ENCODE measurements at places on chromosomes 12 and 14.

GRCh38 chr12:95820096-95820703 is 29.6 kb upstream of the NTN4 start:
- H3K4me1 ChIP-seq = no peaks in the 10 kb centered on the region
- no peaks in the 10 kb centered on the region for H3K36me3 ChIP-seq
- H3K27me3 ChIP-seq = peaks cover 7% of the 10 kb centered on the region

- no peaks in the 10 kb centered on the region for H3K4me1 ChIP-seq
- no peak overlapping the region for H3K27ac ChIP-seq
- peaks cover 3% of the 10 kb centered on the region for H3K36me3 ChIP-seq
- no peaks in the 10 kb centered on the region for H3K27me3 ChIP-seq
Measured at GRCh38 chr12:57813971-57814772, 4.4 kb downstream of the AVIL start.

DNA sequence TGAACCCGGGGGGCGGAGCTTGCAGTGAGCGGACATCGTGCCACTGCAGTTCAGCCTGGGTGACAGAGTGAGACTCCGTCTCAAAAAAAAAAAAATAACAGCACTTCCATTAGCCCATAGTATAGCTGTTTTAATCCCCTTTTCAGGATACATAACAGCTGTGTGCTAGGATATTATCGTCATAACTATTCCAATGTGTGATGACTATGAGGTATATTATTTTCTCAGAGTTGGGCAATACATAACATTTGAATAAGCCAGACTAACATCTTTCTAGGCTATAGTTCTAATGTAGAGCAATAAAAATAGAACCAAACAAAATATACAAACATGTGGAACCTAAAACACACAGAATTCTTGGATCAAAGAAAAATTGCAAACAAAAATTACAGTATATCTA is 57.1 kb downstream of the MARK3 start:
- no peaks in the 10 kb centered on the region for H3K4me1 ChIP-seq
- H3K36me3 ChIP-seq = no peaks in the 10 kb centered on the region
- no peaks in the 10 kb centered on the region for H3K27me3 ChIP-seq

GRCh38 chr12:55698965-55699364 is 8.7 kb downstream of the ITGA7 start:
- H3K4me3 ChIP-seq = no peak overlapping the region
- H3K27ac ChIP-seq = no peak overlapping the region
- no peaks in the 10 kb centered on the region for H3K36me3 ChIP-seq
- no peaks in the 10 kb centered on the region for H3K27me3 ChIP-seq
- DNase-seq = no peak

DNA sequence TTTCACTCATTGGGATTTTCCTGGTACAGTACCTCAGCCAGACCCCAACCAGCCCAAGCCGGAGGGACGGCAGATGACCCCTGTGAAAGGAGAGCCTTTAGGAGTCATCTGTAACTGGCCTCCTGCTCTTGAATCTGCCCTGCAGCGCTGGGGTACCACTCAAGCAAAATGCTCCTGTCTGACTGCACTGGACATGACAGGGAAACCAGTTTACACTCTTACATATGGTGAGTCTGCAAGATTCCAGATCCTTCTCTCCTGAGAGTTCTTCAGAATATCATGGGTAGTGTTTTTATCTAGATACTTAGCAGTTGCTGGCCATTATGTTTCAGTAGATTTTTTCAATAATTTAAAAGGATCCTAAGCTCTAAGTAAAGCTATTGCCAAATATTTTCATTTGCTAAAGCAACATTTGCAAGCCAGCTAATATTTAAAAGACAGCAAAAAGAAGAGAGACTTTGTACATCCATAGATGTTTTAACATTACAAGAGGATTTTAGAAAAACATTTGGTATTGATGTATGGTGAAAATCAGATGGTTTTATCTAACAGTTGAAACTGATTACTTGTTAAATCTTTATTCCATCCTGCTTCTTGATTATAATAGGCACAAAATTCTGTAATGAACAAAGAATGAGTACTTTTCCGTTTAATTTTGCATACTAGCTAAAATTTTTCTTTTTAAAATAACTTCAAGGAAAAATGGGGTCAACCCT is 85.1 kb upstream of the ATF1 start:
- no peaks in the 10 kb centered on the region for H3K4me1 ChIP-seq
- no peaks in the 10 kb centered on the region for H3K27me3 ChIP-seq
- H3K4me3 ChIP-seq = no peak overlapping the region
- no peak for DNase-seq
- no peak overlapping the region for H3K27ac ChIP-seq

DNA sequence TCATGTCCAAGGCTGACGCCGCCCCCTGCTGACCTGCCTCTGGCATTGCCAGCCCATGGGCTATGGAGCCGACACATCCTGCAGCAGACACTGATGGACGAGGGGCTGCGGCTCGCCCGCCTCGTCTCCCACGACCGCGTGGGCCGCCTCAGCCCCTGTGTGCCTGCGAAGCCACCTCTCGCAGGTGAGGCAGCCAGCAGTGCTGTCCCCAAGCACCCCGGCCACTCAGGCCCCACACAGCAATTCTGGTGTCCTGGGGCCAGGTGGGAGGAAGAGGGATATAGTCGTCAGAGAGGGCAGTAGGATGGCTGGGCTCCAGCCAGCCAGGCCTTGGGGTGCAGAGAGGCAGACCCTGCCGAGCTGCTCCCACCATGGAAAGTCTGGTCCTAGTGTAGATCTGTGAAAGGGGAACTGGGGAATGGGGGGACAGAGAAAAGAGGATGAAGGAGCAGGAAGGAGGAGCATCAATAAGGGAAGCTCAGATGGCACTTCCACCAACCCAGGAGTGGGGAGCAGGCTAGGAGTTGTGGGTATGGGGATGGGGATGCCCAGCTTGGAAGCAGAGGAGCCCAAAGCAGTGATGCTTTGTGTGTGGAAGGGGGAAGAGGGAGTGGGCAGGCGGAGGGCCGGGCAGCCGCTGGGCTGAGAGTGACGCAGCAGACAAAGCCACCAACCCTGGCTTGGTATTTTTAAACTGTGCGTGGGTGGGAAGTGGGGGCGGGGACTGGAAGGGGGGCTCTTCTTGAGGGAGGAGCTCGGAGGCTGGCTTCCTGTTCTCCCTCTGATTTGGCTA is 4.7 kb downstream of the NAB2 start:
- H3K36me3 ChIP-seq = peaks cover 60% of the 10 kb centered on the region
- H3K4me1 ChIP-seq = peaks cover 16% of the 10 kb centered on the region
- H3K27me3 ChIP-seq = no peaks in the 10 kb centered on the region
- peak overlapping the region; percentile 11 for H3K4me3 ChIP-seq
- peak; percentile 50 for DNase-seq

- peaks cover 18% of the 10 kb centered on the region for H3K36me3 ChIP-seq
- DNase-seq = peak; percentile 71
- no peak overlapping the region for H3K27ac ChIP-seq
Measured at GRCh38 chr12:124389138-124389724, 94.3 kb downstream of the RFLNA start.

Data from T-cell (primary cell).